Peyer's patch (tissue), 4 donors: ENCODE measurements at places on chromosomes 7 and 10. TPM values are rescaled to one million over a fixed set of nuclear protein-coding genes. Genes with fewer than 3 reads are reported as not detected.

SKIDA1 gene
- not detected for total RNA-seq

HOXA3 gene
- total RNA-seq, result 6.7 TPM

NSUN6 gene
- total RNA-seq, result 27.2 TPM

KCNH2 gene
- total RNA-seq, result 4.4 TPM

CALCR gene
- total RNA-seq, result not detected

FAM131B gene
- 0.80 TPM for total RNA-seq

CYP3A7 gene
- total RNA-seq, result not detected

OR13A1 gene
- not detected for total RNA-seq

CNTNAP2 gene
- total RNA-seq, result 4.6 TPM

AEBP1 gene
- total RNA-seq, result 20.1 TPM

TWIST1 gene
- total RNA-seq, result not detected

MEIG1 gene
- not detected for total RNA-seq

CALHM1 gene
- not detected for total RNA-seq

CFAP58 gene
- not detected for total RNA-seq

AUTS2 gene
- 68.3 TPM for total RNA-seq

TRPV5 gene
- total RNA-seq, result not detected

NEBL gene
- total RNA-seq, result 33.0 TPM

PLEKHS1 gene
- 129 TPM for total RNA-seq

EMX2 gene
- total RNA-seq, result not detected

PKD2L1 gene
- not detected for total RNA-seq

OPALIN gene
- total RNA-seq, result not detected

MEST gene
- 28.6 TPM for total RNA-seq

FANK1 gene
- total RNA-seq, result not detected

NXPH1 gene
- total RNA-seq, result not detected
